ENCODE measurements at places on chromosomes 16 and 17.
A peak's percentile ranks its signal among the peaks of the same experiment; 100 is the strongest.

DNA sequence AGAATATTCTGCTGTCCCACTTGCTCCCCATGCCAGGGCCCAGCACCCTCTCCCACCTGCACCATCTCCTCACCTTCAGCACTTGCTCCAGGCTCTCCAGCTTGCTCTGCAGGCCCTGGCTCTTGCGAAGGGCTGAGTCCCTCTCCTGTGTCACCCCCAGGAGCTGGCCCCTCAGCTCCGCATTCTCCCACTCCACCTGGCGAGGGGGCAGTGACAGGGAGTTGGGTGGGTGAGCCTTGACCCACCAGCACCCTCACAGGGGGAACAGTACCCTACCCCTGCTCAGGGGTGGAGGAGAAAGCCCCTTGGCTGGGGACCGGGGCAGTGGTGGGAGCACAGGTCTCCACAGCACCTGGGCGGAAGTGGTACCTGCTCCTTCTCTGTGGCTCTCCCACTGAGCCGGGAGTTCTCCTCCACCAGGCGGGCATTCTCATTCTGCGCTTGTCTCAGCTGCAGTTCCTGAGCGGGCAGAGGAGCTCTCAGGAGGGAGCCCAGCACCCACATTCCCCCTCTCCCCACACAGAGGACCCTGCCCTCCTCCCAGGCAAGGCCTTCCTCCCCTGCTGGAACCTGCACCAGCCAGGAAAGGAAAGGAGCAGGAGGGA, 5.9 kb downstream of the TSPOAP1 start:
- DNase-seq, result no peak

- no peak for DNase-seq
These were observed 290.4 kb downstream of the FOXL1 start for GRCh38 chr16:86868786-86869185.

DNA sequence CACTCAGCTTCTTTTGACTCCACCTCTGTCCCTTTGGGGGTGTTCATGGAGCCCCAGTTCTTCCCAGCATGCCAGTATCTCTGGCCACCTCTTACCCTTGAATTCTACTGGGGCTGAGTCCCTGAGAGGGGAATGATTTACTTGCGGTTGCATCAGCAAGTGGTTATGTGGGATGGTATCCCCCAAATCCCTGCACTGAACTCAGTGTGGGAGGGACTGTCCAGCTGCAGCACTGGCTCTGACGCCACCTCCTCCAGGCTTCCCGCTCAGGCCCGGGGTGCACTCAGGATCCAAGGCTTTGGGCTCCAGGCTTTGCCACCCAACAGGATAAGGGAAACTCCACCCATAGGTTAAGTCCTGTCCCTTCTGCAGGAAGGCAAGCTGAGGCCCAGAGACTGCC, 21.1 kb upstream of the BRD7 start:
- no peak for DNase-seq

GRCh38 chr16:57632568-57632967, 4.1 kb downstream of the ADGRG1 start:
- DNase-seq, result no peak

DNA sequence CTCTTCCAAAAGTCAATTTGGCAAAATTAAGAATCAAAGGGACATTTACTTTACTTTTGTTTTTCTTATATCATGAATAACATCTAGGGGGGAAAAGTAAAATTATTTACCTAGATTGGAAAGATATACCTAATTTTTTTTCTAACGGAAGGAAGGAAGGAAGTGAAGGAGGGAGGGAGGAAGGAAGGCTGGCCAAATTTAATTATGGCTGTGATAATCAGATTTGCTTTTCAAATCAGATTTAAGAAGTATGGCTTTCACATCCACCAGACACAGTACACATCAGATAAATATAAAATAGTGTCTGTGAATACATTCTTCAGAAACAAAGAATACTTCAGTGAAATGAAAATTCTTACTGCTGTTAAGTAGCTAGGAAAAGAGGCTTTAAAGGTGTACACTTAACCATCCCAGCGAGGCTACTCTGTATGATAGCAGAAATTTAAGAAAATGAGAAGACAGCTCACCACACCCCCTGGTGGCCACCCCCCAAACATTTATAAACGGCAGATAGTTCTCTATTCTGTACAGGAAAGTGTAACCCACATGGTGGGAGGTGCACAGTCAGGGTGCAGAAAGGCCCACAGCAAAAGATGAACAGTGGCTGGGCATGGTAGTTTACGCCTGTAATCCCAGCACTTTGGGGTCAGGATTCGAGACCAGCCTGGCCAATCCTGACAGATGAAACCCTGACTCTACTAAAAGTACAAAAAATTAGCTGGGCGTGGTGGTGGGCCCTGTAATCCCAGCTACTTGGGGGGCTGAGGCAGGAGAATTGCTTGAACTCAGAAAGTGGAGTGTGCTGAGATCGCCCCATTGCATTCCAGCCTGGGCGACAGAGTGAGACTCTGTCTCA, 150.8 kb downstream of the SSH2 start:
- DNase-seq, result peak; percentile 75

- DNase-seq, result no peak
These were observed 65.8 kb upstream of the SMIM36 start for GRCh38 chr17:55576996-55577586.

DNA sequence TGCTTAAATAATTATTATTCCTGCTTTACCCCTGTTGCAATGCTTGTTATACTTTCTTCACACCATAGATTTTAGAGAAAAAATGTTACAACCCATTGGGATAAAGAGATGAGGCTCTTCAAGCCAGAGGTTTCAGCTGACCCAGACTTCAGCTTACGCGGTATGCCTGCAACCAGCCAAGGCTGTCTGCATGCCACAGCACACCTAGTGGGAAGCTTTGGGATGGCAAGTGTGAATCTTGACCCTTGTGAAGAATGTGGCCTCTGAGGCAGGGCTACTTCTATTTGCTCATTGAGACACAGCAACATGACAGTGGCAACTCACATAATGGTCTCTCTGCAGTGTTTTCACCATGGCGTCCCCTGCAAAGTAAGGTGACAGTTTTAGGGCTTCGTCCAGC, 193.9 kb upstream of the PIRT start:
- DNase-seq, result no peak

- no peak for DNase-seq
These were observed 11.9 kb downstream of the ERCC4 start for GRCh38 chr16:13931845-13932244.

DNA sequence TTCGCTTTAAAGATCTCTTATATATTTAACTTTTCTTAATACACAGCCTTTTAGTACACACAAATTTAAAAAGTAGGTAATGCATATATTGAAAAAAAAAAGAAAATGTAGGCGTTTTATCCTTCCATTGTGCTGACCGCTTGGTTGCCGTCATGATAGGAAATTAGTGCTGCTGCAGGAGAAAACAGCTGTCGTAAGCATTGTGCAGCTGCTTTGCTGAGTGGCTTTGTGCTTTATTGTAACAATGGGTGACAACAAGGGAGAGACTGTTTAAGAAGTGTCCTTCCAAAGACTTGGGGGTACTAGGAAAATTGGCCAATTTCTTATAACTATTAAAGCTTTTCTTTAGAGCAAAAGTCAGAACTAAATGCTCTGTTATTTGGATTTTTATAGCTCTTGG, 5.0 kb downstream of the HERPUD1 start:
- no peak for DNase-seq

DNA sequence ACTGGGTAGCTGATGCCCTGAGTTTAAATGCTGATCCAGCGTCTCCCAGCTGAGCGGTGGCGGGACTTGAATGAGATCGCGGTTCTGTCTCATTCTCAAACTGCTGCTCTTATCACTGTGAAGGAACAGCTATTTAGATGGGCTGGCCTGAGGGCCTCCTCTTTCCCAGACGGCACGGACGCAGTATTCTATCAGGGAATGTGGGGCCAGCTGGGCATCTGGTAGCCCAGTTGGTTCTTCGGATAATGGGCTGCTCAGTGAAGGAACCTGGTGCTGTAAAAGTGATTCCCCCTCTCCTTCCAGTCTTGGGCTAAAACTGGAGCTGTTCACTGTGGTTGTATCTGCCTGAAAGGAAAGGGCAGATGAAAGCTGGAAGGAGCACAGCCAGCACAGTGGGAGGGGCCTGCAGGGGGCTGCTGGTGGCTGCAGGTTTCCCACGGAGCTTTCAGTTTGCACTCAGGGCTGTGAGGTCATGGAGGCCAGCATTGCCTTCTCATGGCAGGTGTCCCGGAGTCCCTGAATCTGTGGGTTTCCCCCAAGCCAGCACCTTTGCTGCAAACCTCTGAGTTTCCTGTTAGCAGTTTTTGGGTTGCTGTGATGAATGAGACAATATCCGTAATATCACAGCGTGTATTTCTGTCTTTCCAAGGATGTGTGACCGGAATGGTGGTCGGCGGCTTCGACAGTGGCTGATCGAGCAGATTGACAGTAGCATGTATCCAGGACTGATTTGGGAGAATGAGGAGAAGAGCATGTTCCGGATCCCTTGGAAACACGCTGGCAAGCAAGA, 3.6 kb downstream of the IRF8 start:
- DNase-seq, result peak; percentile 45

GRCh38 chr16:10752843-10753523, 9.3 kb downstream of the NUBP1 start:
- DNase-seq, result no peak

DNA sequence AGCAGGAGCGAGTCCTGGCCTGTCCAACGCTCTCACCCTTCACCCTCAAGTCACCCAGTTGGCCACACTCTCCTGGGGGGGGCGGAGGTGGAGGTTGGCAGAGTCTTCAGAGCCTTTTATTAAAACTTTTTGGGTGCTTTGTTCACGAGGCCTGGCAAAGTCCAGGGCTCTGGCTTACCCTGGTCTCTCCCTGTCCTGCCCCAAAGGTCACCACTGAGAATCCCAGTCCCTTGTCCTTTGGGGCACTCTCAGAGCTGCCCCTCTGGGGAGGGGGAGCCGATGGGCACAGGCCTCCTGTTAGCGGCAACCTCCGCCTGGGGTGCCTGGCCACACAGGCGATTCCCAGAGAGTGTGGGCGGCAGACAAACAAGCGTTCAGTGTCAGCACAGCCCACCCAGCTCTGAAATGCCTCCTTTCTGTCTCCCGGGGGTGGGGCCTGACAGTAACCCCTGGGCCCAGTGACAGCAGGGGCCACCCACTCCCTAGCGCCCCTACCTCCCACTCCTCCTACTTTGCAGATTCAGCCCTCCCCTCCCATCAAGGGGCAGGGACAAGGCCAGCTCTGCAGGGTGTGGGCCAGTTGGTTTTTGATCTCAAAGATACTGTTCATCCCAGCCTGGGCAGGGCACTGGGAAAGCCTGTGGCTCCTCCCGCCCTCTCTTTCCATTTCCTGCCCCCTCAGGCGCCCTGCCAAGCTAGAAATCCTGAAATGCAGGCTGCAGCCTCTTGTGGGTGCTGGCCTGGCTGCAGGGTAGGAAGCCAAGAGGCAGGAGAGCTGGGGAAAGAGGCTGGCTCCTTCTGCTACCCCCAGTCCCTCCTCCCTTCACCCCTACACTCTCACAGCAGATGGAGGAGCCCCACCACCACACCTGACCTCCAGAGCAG, 36.6 kb upstream of the EMP2 start:
- DNase-seq, result no peak

DNA sequence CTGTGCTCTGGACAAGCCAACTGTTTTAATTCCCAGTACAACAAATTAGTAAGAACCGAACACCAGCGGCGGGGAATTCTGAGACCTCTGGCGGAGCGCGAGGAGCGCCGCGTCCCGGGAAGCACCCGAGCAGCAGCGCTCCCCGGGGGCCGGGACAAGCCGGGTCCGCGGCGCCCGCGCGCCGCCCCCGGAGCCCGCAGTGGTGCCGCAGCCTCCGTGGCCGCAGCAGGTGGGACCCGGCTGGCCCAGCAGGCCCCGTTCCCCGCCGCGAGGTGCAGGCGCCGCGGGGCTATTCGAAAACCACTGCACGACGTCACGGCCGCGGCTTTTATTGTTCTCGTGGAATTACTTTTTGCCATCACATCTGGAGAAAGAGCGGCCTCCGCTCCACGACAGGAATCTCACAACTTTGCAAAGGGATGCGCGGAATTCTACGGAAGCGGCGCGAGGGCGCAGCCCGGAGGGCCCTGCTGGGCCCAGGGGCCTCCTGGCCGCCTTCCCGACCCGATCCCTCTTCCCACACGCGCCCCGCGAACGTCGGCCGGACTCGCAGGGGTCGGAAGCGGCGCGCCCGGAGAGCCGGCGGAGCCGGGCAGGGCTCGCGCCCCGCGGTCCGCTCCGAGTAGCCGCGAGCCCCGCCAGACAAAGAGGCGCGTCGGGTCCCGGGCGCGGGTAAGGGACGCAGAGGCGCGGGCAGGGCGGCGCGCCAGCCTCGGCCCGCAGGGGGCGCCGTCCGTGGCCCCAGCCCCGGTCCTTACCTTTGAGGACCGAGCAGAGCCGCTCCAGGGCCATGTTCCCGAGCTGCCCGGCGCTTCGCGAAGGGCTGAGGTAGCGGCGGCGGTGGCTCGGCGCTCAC, 696 bp downstream of the NETO2 start:
- peak; percentile 39 for DNase-seq

DNA sequence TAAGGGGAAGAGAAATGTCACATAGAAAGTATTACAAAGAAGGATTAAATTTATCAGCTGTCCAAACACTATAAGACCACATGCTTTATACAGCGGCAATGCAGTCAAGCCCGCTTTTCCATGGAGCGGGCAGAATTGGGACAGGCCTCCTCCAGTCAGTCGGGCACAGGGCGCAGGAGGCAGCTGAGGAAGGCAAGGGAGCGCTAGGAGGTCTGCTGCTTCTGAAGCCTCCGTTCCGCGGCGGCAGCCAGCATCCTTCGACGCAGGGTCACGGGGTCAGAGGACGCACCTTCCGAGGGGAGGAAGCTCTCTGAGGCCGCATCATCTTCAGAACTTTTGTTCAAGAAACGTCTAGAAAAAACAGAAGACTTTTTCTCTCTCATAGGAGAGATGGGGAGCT, 62.6 kb downstream of the AMFR start:
- no peak for DNase-seq

DNA sequence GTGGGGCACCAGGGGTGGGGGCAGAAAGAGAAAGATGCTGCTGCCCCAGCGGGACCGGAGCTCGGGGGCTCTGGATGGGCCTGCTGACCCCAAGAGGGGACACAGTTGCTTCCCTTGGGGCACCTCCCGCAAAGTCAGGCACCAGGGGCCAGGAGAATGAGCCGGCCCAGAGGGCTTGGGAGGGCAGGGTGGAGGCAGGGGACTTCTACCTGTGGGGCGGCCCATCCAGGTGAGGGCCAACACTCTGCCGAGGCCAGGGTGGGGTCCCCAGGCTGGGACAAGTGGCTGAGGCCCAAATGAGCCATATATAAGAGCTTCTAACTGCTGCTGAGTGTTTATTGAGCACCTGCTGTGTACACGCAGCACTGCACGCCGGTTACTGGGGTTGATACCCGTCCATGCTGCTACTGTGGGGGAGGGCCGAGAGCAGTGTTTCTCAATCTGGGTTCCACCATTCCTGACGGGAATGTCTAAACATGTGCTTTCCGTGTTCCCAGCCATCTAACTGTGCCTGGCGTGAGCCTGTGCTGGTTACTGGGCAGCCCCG, 211.7 kb upstream of the GSE1 start:
- DNase-seq, result no peak

GRCh38 chr17:5365831-5366230, 53.6 kb downstream of the NUP88 start:
- DNase-seq, result no peak

DNA sequence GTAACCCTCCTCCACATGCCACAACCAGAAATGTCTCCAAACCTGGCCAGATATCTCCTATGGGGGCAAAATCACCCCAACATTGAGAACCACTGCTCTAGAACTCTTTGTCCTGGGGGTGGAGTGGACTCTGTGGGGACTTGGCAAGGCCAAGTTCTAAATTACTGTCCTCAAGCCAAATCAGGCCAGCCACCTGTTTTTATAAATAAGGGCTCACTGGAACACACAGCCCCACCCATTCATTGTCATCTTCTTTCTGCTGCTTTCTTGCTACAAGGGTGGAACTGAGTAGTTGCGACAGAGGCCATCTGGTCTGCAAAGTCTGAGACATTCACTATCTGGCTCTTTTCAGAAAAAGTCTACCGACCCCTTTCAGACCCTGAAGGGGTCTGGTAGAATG, 26.8 kb upstream of the TMEM220 start:
- DNase-seq, result no peak
